Esophagus squamous epithelium (tissue), 5 donors: ENCODE measurements at places on chromosomes 7 and 10.

- no peak for DNase-seq
Measured at GRCh38 chr10:133394064-133394663, at the start of gene MTG1. TSS of gene MTG1 (plus strand) at chr10:133394157. CDS start at chr10:133394221, 64 bp downstream.

DNA sequence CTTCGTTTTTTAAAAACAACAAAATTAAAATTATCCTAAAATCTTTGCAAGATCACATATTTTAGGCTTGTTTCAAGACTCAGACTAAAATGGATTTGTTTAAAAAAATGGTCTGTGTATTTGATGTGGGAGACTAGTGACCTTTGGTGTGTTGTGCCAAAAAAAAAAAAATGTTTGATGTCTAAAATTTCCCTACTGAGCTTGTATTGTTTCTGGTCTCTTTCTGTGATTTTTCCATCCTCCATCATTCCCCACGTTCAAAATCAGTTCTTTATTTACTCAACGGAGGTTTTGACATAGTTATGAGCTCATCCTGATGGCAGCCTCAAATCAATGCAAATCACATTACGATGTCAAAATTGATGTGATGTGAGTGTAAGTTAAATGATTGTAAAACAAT lies 326.2 kb downstream of the RNLS start:
- no peak for DNase-seq

DNA sequence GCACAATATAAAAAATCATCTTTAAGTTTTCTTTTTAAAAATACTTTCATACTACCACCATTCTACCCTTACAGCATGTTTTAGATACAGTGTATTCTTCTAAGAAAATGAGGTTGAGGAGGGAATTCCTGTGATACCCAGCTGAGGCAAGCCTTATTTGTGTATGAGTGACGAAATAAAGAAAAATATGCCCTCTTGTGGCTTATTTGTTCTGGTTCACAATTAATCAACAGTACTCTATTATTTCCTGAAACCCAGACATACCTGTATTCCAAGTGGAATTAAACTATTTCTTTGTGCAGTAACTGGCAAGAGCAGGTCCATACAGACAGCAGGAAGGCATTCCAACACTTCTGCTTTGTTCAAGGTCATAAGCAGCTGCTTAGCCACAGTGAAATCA lies 4.5 kb upstream of the SEMA3D start:
- no peak for DNase-seq

DNA sequence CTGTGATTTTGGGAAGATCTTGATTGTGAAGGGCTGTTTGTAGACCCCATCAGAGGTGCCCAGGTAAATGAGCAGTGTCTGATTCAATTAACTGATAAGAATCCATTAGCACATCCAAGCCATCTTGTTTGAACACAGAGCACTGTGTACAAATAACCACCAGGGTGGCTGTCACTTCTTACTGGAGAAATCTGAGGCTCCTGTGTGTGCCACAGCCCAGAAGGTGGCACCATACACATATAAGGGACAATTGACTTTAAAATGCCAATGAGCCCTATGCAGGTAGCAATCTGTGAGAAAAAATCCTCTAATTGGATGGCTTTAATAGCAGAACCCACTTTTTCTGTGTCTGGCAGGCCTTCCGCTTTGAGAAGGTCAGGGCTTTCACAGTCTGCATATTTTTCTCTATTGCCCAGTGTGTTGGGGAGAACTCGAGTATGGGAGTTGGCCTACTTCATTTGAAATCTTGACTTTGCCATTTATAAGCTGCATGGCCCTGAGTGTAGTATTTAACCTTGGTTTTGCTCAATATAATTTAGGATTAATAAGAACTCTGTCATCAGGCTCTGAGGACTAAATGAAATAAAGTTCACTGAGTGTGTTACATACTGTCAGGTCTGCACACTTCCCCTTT lies 517.4 kb downstream of the CCSER2 start:
- DNase-seq = no peak

DNA sequence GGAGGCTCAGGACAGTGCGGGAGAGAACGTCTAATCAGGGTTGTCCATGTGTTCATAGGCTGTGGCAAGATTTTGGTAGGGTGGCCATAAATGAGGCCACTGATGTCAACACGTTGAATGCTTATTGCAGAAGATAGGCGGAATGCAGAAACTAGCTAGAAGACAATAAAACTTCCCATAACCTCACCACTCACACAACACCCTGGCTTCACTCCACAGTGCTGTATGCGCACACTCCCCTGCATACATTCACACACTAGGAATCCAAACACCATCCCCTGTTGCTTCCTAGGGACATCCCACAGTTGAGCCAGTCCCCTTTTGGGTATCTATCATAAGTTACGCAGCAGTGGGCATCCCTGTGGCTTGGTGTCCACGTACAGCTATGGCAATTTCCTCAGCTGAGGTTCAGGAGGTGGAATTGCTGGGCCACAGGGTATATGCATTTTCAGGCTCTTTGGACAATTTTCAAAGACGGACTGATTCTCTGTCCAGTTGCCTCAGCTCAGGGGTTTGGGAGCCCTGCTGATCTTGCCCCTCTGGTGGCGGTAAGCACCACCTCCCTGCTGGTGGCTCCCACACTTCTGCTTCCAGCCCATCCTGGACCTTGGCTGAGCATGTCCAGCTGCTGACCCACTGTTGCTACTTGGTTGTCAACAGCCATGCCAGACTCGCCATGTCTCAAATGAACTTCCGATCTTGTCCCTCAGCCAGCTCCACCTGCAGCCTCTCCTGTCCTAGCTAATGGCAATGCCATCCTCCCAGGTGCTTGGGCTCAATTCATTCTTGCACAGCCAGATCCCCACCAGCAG lies 36.4 kb downstream of the CDH23 start:
- DNase-seq = no peak

GRCh38 chr10:2256241-2256640 lies 518.9 kb upstream of the ADARB2 start:
- DNase-seq = no peak

- DNase-seq = no peak
Measured at GRCh38 chr7:25926451-25926850, 225.5 kb upstream of the NFE2L3 start.

- no peak for DNase-seq
Measured at GRCh38 chr10:30765616-30766015, 136.1 kb upstream of the LYZL2 start.

- DNase-seq = no peak
Measured at GRCh38 chr7:33711231-33712019, 193.9 kb upstream of the BMPER start.

- no peak for DNase-seq
Measured at GRCh38 chr10:33795529-33795928, 461.1 kb upstream of the NRP1 start.

DNA sequence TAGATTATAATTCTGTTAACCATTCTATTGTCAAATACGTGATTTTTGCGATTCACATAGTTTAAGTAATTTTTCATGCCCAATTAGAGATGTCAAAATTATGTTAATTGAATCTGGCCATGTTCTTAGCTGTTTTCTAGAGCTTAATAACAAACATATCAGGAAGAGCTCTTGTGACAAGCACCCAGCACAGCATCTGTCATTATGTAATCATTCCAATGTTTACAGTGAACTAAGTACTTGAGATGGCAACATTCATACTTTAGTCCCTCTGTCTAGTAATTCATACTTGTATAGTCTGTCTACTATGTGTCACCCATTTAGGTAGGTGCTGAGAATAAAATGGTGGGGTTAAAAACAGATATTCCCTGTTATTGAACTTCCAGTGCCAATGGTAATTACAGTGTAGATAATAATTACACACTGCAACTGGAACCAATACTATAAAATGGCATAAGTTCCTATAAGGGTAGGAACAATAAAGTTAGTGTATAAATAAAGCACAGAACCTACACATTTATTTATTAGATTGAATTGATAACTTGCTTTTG lies 55.2 kb downstream of the ZEB1 start:
- DNase-seq = no peak

DNA sequence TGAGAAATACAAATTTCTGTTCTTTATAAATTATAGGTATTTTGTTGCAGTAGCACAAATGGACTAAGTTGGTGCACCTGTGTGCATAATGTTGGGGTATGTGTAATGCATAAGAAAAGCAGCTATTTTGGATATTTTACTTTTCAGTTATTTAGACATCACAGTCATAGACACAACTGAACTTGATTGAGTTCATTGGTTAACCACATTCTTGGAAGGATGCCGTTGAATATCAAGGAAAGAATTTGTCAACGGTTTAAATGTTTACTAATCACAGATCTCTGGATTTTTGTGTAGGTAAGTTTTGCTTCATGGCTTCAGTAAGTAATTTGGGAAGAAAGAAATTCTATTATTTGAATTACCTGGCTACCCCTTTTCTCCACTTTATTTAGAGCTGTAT lies 4.1 kb downstream of the OTUD1 start:
- DNase-seq = no peak

DNA sequence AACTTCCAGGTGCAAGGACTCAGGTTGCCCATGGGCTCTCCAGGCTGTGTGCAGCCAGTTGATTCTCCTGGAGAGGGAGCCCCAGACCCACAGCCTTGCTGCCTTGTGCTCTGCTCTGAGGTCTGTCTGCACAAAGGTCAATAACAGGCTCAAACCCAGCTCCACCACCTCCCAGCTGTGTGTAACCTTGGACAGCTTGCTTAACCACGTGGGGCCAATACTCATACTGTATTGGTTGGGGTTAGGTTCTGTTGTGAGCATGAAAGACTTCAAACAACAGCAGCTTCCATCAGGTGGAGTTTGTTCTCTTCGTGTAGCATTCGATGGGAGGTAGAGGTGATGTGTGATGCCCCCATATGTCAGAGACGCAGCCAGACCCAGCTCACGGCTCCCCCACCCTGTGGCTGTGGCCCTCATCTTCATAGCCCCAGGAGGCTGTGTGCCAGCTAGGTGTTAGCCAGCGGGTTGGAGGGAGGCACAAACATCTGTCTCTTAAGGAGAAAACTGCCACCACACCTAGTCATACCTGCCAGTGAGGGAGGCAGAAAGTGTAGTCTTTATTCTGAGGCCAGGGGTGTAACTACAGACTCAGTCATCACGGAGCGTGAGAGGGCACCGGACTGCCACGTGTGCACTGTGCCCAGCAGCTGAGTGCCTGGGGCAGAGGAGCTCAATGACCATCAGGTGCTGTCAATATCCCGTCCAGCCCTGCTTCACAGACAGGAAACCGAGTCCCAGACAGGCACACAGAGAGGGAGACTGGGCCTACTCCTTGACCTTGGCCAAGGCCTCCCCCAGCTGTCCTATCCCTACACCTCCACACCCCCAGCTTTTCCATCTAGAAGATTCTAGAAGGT lies 8.1 kb upstream of the POLD2 start:
- no peak for DNase-seq

DNA sequence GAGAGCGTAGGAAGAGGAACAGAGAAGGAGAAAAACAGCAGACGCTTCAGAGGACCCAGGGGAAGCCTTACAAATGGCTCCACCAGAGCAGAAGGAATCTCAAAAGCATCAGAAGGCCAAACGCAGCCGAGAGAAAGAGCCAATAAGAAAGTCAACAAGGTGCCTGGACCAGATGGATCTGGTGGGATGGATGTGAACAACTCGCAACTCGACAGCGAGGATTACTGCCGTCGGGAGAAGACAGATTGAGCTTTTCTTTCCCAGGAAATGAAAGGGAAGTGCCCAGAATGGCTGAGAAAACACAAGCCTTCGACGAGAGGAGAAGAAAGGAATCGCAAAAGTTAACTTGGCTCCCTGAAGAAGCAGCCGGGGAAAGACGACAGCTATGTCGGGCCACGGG lies 132.8 kb upstream of the MGMT start:
- DNase-seq = no peak

GRCh38 chr7:4720225-4720624 lies 38.1 kb downstream of the FOXK1 start:
- no peak for DNase-seq

GRCh38 chr7:39644170-39644569 lies 20.8 kb downstream of the RALA start:
- no peak for DNase-seq

GRCh38 chr10:72089618-72090017 lies 1.3 kb upstream of the SPOCK2 start:
- DNase-seq = no peak

DNA sequence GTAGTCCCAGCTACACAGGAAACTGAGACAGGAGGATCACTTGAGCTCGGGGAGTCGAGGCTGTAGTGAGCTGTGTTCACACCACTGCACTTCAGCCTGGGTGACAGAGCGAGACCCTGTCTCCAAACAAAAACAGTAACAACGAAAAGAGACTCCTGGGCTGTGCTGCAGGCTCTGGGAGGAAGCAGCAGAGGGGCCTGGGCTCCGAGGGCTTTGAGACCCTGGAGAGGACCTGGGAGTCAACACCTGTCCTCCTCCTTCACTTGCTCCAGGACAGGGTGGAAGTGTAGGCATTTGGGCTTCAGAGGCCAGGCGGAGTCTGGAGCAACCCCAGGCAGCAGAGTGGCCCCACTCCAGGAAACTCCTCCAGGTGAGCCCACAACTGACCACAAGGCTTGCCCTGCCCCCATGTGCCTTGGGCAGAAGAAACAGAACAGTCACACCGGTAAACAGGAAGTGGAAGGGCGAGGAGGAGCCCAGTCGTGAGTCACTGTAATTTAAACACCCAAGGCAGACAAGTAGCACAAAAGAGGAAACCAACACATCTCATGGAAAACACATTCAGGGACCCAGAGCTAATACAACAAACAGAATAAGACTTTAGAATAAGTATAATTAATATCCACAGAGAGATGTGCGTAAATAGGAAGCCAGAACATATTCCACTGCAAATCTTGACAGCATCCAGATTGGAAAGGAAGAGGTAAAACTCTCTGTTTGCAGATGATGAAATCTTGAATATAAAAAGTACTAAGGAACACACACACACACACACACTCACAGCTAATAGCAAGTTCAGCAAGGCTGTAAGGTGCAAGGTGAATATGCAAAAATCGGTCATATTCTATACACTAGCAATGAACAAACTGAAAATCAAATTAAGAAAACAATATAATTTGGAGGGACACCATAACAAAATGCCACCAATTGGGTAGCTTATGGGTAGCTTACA lies 20.5 kb upstream of the RASGEF1A start:
- no peak for DNase-seq

DNA sequence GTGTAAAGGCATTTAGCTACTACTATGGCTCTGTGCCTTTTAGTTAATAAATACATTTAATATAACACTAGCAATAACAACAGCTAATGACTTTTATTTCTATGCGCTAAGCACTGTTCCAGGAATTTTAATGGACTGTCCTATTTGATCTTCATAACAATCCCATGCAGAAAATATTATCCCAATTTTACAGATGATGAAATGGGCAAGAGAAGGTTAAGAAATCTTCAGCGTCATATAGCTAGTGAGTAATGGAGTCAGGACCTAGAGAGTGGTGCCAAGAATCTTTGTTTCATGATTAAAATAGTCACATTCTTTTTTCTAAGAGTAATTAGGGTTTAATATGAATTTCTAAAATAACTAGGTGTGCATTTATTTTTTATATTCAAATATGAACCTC lies 32.4 kb downstream of the ACTA2 start:
- DNase-seq = no peak

GRCh38 chr7:43905956-43906330 lies 453 bp downstream of the URGCP start:
- no peak for DNase-seq

DNA sequence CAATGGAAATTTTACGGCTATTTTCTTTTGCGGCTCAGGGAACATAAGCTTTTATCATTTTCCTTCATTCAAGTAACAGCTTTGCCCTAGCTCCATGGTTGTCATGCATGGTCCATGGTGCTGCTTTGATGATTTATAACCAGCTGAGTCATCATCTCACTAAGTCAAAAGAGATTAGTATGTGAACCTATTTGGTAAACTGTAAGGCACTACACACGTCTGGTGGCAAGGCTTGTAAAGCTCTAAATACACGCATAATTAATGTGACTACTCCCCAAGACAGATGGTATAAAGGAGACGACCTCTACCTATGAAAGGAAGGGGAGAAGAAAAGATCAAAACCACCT lies 340.2 kb downstream of the KCNMA1 start:
- DNase-seq = no peak
